ENCODE measurements at places on chromosomes 4 and X.
A peak's percentile ranks its signal among the peaks of the same experiment; 100 is the strongest.

GRCh38 chrX:47849778-47850177, 13.1 kb downstream of the ZNF81 start:
- DNase-seq: no peak

- DNase-seq: no peak
These were observed 7.6 kb upstream of the DIPK2B start for GRCh38 chrX:45208121-45208856.

DNA sequence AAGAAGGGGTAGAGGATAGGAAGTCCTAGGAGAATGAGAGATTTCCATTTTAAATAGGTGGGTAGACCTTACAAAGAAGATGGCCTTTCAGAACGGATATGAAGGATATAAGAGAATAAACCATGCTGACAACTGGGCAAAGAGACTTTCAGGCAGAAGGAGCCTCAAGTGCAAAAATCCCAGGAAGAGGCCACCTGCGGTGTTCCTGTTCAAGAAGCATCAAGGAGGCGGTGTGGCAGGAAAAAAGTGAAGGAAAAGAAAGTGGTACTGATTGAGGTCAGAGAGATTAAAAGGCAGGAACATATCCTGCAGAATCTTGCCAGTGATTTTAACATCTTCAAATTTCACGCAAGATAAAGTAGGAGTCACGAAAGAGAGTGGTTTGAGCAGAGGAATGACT, 172.0 kb downstream of the FSTL5 start:
- DNase-seq: no peak

DNA sequence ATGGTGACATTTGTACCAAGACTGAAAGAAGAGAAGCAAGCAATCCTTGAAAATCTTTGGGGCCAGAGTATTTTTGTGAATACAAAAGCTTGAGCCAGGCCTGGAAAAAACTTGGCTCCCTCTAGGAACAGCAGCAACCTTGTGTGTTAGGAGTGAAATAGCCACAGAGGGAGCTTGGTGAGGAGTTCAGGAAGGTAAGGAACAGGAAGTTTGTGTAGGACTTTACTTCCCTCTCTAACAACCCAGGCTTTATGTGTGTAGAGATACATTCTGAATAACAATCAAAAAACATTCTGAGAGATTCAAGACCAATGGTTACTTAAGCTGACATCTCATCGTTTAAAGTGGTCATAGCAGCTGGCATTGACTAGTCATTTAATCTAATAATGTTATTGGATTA, 668.5 kb downstream of the PCDH18 start:
- DNase-seq: no peak

GRCh38 chr4:177239477-177239876, 70.2 kb upstream of the NEIL3 start:
- DNase-seq: no peak

DNA sequence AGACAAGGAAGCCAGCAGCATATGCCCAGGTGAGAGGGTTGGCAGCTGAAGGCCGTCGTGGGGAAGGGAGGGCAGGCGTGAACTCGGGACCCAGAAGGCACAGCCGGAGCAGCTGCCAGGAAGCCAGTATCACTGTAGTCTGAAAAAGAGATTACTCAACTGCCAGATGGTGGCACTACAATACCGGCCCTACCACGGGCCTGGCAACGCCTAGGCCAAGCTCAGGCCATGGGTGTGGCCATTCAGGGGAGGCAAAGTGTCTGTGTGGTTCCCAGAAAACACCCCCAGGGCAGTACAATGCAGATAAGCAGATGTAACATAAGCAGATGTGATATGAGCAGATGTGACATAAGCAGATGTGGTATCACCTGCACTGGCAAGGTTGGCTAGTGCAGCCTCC, 236.0 kb downstream of the AFAP1 start:
- DNase-seq: peak; percentile 41

DNA sequence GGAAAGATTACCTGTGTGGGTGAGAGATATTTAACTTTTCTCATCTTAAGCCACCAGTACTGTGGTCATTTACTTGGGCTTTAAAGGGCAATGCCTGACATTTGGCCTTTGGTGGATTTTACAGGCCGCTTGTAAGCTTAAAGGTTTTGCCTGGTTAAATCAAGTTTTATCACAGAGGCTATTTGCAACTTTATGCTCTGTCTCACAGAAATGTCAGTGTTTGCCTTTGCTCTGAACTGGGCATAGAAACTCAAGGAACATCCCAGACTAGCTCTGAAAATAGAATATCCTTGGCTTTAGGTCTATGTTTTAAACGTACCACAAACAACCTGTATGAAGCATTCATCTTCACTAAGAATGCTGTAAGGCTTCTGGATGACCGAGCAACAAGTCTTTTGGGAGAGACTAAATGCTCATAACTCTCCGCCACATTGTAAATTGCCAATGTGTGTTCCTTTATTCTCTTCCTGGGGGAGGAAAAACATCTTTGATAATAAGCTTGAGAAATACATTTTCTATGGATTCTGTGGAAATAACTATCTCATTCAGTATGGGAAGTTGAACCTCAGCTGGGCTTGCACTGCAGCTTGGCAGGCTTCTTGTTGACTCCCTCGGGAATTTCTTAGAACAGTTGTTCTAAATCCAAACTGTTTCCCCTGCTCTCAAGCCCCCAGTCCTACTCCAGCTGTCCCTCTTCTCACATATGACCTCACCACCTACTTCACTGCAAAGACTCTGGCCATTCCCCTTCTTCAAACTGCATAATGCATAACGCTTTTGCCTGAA, 105.8 kb upstream of the WDR44 start:
- DNase-seq: no peak

DNA sequence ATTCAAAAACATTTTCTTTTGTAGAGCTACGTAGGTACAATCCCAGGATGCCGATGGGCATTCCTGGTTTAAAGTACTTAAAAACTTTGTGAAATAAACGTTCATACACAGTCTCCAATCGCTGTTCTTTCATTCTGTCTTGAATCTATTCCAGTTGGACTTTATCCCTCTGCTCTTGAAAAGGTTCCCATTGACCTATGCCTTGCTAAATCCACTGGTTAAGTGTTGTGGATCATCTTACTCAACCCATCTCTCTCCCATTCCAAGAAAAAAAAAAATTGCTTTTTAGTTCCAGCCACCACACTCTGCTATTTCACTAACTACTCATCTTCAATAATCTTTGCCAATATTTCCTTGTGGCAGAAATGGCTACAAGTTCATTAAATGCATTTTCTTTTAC, 542.3 kb upstream of the GRIA3 start:
- no peak for DNase-seq

GRCh38 chrX:112545051-112545450, 134.7 kb downstream of the LHFPL1 start:
- no peak for DNase-seq

DNA sequence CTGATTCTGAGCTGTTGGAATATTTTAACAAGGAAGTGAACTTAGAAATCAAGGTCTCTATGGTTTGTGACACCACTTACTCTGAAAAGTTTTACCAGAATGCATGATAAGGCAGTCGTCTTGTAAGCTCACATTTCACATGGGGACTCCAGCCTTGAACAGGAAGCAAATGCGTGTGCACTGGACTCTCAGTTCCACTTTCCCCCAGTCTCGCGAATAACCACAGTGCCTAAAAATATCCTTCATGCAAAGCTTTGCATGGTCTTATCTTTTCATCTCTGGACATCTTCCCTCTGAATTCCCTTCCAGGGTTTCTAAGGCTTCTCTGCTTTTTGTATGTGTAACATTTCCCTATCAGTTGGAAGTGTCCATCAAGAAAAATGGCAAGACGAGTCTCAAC, 581.8 kb downstream of the NLGN4X start:
- no peak for DNase-seq

DNA sequence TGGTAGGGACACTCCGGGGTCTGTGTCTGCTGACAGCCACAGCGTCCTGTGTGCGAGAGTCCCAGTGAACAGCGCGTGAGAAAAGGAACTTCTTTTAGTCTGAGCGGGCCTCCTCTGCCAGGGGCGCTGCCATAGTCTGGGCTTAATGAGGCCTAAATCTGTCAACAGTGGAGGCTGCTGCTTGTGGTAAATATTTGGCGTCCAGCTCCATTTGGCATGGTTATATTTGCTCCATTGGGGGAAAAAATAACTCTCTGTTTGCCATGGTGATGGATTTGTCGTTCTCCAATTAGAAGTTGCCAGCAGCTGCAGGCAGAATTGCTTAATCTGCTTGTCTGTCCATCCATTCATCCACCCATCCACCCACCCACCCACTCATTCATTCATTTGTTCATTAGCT, 71.4 kb upstream of the PSAPL1 start:
- no peak for DNase-seq

GRCh38 chr4:83606898-83607297, 71.0 kb downstream of the GPAT3 start:
- DNase-seq: no peak

DNA sequence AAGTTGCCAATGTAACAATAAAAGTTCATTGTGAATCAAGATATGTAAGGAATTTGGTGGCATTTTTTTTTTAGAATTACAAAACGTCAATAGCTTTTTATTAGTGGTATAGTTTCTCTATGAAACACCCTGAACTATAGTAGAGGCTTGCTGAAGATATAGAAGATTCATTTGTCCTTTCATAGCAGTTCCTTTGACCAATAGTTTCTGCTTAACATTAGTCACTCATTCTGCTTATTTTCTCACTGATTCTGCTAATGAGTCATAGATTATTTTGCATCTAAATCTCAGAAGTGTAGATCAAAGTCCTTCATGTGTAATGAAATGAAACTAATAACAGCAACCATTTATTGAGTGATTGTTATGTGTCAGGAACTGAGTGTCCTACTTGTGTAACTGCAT, 205.0 kb upstream of the TET2 start:
- no peak for DNase-seq

GRCh38 chr4:45229206-45229605, 502.9 kb upstream of the GNPDA2 start:
- DNase-seq: no peak

DNA sequence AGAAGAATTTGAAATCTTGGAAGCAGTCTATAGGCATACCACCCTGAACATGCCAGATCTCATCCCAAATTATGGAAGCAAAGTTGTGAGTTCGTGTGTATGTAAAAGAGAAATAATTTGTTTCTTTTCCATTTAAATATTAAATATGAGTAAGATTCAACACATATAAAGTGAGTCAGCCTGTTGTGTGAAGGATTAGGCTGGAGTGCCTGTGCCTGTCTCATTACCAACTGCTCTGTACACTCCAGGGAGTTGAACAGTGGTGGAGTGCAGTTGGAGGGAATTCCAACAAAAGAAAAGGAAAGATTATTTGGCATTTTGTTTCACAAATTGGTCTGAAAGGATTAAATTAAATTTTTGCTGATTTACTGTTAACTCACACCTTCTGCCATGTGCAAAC, 435.6 kb downstream of the FAT4 start:
- no peak for DNase-seq

DNA sequence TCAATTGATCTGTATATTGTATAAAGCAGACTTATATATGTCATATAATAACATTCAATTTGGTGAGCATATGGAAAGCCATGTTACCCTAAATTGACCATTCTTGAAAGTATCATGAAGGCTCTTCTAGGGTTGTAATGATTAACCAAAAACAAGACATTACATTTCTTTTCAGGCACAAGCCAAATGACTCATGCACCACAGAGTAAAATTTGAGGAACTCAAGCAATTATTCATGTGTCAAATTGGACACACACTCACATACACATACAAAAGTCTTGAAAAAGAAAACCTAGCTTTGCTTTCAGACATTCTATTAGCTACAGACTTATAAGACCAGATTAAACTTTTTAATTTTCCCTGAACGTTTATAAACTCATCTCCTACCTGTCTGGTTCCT, 146.5 kb upstream of the PCDH18 start:
- no peak for DNase-seq

GRCh38 chr4:88591787-88592599, at the start of gene HERC3:
Gene HERC3 (plus strand): TSS chr4:88592480. CDS start chr4:88605824, 13,344 bp downstream.
- DNase-seq: peak; percentile 92

- no peak for DNase-seq
These were observed 497.6 kb downstream of the PRR32 start for GRCh38 chrX:127317159-127317558.

GRCh38 chr4:147361726-147362125, 119.2 kb upstream of the EDNRA start:
- no peak for DNase-seq

DNA sequence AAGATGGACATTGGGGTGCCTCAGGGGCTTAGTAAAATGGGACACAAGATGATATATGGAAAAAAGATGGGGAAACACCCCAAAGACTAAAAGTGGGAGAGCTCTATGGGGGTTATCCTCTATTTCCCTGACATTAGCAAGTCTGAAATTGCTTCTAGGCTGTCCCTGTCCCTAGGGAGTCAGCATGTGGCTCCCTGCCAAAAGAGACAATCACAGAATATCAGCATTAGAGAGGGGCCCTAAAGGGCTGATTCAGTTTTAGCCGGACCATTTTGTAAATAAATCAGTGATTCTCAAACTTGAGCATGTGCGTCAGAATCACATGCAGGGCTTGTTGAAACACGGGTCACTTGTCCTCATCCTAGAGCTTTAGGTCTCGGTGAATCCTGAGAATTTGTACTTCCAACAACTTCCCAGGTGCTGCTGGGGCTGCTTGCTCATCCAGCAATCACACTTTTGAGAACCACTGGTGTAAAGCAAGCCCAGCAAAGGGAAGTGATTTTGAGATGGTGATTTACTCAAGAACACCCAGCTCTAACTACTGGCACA, 165.3 kb upstream of the DGKK start:
- no peak for DNase-seq

DNA sequence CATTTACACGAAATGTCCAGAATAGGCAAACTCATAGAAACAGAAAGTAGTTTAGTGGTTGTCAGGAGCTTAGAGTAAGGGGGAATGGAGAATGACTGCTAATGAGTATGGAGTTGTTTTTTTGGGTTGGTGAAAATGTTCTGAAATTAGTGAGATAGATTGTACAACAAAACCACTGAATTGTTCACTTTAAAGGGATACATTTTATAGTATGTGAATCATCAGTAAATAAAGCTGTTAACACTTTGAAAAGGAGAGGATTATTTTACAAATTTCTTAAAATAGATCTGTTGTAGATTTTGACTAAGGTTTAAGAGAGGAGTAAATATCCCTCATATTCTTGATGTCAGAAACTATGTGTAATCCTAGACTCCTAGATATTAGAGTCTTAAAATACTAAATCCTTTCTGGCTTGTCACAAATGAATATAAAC, 82.7 kb downstream of the RAPGEF2 start:
- DNase-seq: no peak

GRCh38 chr4:16516796-16517439, 290.6 kb upstream of the TAPT1 start:
- DNase-seq: peak; percentile 28

DNA sequence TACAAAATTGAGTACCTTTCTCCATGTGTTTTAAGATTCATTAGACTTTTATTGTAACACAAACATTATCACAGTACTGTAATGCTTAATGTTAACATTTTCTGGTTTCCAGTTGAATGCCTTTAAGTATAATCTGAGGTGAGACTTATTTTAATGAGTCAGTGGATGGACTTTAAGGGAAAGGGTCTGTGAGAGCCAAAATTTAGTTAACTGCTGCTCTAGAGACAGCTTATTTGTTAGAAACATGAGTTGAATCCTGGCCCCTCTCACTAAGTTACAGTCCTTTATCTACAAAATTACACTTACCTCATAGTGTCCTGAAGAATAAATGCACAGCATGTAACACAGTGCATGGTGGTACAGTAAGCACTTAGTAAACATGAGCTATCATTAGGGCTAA, 66.0 kb downstream of the PGRMC2 start:
- no peak for DNase-seq
